ENCODE measurements at places on chromosomes 3 and 15.

GRCh38 chr15:38671675-38672254 is 107.2 kb upstream of the RASGRP1 start:
- peak; percentile 99 for DNase-seq

DNA sequence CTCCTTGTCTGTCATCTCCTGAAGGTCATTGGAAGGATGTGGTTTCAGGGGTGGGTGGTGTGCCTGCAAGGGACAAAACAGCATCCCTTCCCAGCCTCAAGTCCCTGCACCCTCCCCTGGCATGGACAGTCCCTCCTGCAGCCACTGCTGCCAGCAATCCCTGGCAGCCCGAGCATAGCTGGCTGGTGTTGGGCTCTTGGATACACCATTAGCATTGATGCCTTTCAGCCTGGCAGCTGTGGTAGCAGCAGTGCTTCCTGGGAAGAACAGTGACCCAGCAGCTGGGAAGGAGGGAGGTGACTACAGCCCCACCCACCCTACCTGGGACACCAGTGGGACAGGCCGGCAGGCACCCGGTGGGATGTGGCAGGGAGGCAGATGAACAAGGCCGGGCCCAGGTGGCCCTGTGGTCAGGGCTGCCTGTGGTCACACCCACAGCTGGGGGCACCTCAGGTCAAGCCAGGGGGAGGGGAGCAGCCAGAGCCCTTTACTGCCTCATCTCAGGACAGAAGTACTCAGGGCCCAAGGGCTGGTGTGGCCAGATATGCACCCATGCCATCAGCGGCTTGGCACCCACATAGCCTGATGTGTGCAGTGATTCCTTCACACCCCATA is 32.9 kb upstream of the TMEM115 start:
- no peak for DNase-seq

GRCh38 chr3:87228316-87228715 is 1.2 kb downstream of the CHMP2B start:
- no peak for DNase-seq

- DNase-seq = no peak
These were observed 85.3 kb downstream of the RPLP1 start for GRCh38 chr15:69537901-69538300.

GRCh38 chr3:40718209-40718608 is 193.4 kb downstream of the ZNF621 start:
- no peak for DNase-seq

GRCh38 chr15:28996953-28997352 is 111.2 kb downstream of the APBA2 start:
- no peak for DNase-seq

Measured in inflammatory macrophage treated with lipopolysaccharide for 1 hour (primary cell).